Left hindlimb (tissue), 1 donor: ENCODE measurements at places on chromosomes 5 and 9.

GRCh38 chr9:95750725-95751519 is 124.6 kb upstream of the ERCC6L2 start:
- no peak for DNase-seq

DNA sequence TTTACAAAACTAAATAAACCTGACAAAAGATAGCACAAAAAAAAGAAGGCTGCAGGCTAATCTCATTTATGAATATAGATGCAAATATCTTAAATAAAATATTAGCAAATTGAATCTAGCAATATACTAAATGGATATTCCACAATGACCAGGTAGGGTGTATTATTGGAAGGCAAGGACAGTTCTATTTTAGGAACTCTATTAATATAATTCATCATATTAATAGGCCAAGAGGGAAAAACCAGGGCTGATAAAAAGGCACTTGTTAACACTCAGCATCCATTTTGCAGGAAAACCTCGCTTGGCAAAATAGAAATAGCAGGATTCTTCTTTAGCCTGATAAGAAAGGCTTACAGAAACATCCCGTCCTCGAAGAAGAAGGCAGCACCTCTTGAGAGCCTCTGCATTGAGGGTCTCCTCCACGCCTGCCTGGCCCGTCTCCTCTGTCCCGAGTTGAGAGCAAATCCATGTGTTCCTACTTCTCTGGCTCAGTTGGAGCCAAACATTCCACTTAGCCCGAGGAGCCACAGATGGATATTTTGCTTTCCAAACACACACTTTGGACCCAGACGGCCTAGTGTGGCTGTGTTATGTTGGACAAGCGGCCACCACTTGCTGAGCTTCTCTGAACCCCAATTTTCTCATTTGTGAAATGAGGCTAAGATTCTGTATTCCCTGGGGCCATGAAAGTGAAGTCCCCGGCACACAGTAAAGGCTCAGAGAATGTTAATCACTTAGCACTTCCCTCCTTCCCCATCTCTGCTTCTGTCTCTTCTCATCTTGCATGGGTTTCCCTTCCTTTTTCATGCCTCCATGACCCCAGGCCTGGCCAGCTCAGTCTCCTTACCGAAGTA is 181.8 kb upstream of the MVB12B start:
- no peak for DNase-seq

- no peak for DNase-seq
Observed at GRCh38 chr5:643811-644271, 31.7 kb downstream of the CEP72 start.

- no peak for DNase-seq
Observed at GRCh38 chr5:150377964-150378694, 20.6 kb downstream of the TCOF1 start.

DNA sequence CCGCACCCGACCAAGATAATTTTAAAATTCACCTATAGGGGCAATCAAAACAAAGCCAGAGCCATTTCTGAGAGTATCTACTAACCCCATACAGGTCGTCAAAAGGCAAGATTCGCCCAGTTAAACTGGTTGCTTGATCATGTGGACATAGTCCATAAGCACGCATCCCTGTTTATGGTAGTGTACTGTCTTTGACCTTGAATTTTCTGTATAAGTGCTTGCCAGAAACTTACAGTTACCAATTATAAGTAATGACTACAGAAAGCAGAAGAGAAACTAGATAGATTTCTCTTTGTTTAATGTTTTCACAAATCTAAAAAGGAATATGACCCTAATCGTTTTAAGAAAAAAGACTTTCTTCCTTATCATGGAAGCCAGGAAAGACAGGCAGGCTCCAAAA is 25.6 kb downstream of the SLC31A1 start:
- DNase-seq: no peak

DNA sequence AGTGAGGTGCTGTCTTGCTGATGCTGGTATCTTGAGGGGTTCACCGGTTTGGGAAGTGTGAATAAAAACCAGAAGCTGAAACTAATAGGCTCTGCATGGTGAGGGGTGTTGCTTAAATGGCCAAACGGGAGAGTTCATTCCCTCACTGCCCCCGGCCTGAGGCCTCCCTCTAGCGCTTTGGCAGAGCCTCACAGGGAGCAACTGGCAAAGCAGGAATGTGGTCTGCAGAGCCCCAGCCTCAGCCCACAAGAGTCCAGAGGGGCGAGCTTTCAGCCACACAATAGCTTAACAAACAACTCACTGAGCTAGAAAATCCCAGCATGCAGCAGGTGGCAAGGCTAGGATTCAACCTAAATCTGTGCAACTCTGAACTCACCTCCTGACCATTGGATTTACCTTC is 234.8 kb downstream of the MED10 start:
- DNase-seq: no peak

DNA sequence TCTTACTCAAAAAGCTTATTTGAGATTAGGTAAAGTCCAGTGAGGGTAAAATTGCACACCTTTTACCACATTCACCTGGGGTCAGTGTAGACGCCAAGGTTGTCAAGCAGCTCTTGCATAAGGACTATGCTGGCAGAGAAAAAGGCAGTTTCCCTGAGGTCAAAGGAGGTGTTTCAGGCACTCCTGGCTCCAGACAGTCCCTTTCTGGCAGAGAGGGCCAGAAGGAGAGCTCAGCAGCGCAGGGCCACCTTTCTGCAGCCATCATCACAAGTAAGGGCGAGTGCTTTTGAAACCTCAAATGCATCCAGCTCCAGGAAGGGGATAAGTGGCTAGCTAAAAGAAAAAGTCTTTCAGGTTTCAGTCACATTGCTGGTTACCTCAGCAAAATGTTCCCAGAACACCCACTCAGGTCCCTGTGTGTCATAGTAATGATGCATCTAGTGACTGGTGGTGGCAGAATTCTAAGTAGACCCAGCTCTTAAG is 16.7 kb upstream of the IL13 start:
- no peak for DNase-seq

- no peak for DNase-seq
Observed at GRCh38 chr5:139061856-139062255, 136.3 kb downstream of the SIL1 start.

DNA sequence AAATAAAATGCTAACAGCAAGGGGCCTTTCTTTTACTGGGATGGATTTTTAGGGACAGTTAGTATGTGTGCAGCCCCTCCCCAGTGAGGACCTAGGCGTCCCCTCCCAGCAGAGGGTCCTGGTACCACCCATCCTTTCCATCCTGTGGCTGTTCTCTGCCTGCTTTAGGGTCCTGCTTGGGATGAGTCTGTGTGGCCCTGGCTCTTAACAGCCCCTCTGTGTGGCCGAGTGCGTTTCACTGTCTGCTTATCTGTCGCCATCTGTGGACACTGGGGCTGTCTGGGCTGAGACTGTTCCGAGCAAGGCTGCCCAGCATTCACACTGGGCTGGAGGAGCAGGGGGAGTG is 17.0 kb downstream of the WNK2 start:
- DNase-seq: no peak

GRCh38 chr5:145938776-145939539 is 2.6 kb downstream of the SH3RF2 start:
- DNase-seq: no peak

GRCh38 chr5:140497897-140498296 is 49.6 kb upstream of the EIF4EBP3 start:
- DNase-seq: no peak

- no peak for DNase-seq
Observed at GRCh38 chr9:69905286-69905685, 84.7 kb downstream of the CFAP95 start.

GRCh38 chr5:136191304-136192014 is 1.5 kb downstream of the SMIM32 start:
- peak; percentile 38 for DNase-seq

DNA sequence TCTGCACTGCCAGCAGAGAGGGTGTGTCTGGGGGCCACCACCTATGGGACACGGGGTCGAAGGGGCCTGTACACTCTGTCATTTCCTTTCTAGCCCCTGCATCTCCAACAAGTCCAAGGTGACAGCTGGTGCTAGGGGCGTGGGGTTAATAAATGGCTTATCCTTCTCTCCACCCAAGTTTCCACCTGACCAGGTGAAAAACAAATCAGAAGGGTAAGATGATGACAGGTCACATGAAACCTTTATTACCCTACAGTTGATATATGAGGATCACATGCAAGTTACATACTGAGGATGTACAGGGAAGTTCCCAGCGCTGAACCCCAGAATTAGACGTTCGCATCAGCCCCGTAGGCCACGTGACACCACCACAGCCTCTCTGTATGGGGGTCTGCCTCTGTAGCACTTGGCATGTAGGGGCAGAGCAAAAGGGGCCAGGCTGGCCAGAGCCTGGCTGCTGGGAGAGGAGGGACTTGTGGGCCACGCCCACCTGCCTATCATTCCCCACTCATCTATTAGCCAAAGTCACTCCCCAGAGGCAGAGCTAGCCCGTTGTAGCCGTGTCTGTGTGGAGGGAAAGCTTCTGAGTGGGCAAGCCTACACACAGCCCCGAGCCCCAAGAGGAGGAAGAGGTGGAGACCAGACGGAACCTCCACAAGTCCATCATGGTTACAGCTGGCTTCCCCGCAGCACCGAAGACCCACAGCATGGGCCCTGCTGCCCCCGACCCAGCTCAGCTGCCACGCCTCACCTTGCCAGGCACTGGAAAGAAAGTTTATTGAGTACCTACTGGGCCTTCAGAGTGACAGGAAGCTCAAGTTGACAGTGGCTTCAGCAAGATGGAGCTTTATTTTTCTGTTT is 2.2 kb downstream of the TMEM141 start:
- no peak for DNase-seq

DNA sequence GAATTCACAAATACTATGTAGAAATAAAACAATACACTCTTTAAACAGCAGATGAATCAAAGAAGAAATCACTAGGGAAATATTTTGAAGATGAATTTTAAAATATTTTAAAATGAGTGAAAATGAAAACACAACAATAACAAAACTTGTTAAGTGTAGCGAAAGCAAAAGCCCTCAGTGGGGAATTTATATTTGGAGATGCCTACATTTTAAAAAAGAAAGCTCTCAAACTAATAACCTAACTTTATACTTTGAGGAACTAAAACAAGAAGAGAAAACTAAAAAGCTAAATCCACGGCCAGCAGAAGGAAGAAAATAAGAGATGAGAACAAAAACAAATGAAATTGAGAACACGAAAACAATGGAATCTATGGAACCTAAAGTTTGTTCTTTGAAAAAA is 22.7 kb downstream of the SPDL1 start:
- no peak for DNase-seq

- DNase-seq: no peak
Observed at GRCh38 chr5:74412066-74412465, 228.5 kb downstream of the ENC1 start.

GRCh38 chr9:126301985-126302603 is 24.5 kb upstream of the MVB12B start:
- peak; percentile 55 for DNase-seq

GRCh38 chr5:143680672-143681259 is 131.2 kb upstream of the HMHB1 start:
- DNase-seq: no peak

GRCh38 chr9:134988706-134989105 is 71.0 kb upstream of the FCN1 start:
- DNase-seq: peak; percentile 13

DNA sequence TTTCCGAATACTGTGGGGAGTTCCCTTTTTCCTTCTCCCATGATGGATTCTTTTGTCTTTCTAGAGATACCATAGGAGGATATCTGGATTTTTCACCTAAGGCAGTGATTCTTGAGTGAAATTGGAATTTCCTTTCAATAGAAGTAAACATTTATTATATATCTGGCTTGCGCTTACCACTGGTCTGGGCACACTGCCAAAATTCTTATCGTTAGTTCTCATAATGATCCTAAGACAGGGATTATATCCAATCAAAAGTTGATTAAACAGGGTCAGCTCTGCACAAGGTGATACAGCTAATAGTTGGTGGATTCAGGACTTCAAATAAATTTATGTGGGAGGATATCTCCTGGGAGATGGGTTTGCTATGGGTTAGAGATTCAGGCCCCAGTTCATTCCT is 9.6 kb downstream of the TLE4 start:
- DNase-seq: no peak

GRCh38 chr5:171623551-171624097 is 162.0 kb upstream of the SMIM23 start:
- no peak for DNase-seq

DNA sequence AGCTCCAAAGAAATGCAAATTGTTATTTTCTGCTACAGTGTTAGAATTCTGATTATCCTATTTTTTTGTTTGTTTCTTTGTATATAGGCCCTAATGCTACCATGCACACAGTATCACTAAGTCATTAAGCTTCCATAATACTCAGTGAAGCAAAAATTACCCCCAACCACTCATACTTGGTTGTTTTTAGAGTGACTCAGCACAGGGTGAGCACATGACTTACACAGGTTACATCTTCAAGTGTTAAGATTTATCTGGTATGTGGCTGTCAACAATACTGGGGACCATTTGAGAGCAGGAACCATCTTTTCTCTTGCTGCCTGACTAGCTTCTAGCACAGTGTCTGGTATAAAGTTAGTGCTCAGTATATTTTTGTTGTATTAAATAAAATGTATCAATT is 255.8 kb upstream of the SLC24A2 start:
- no peak for DNase-seq

GRCh38 chr9:129148463-129149204 is 29.4 kb downstream of the IER5L start:
- DNase-seq: no peak

GRCh38 chr5:407801-408268 is 35.1 kb upstream of the EXOC3 start:
- DNase-seq: no peak

DNA sequence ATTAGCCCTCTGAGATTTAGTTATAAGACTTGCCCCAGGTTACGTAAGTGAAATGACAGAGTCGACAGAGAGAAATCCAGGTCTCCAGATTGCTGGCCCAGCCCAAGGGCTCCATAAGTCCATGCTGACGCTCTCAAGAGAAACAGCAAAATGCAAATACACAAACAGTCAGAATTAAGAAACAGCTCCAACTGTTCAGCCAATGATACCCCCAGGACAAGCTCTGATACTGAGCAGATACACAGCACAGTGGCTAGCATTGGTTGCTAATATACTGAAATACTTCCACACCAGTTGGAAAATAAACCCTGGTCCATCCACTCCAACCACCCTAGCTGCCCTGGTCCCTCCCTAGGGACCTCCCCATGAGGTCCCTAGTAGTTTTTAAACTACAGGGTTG is 94.2 kb downstream of the CDK5RAP2 start:
- no peak for DNase-seq

DNA sequence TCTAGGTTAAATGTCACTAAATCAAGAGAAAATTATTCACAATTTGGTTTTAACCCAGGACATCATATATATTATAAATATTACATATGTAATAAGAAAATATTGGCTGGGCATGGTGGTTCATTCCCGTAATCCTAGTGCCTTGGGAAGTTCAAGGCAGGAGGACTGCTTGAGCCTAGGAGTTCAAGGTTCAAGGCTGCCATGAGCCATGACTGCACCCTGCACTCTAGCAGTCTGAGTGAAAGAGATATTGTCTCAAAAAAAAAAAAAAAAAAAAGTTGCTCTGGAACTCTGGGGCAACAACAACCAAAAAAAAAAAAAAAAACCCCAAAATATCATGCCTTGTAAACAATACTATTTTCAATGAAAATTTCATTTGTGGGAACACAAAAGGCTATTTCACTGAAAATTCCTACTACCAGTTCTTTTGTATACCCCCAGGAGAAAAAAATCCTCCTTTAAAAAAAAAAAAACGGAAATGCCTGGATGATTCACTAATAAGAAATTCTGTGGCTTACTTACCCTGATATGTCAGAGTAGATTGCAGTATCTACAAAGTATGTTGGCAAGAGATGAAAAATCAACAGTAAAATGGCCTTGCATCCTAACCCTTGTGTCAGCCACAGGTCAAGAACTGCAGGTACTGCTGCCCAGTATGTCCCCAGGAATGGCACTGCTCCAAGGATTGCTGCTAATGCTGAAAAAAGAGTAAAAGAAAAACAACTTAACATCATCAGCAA is 22.6 kb upstream of the CTNNAL1 start:
- DNase-seq: no peak

GRCh38 chr5:128252756-128253155 is 169.2 kb downstream of the SLC12A2 start:
- DNase-seq: no peak
